EL (cell line): ENCODE measurements at places on chromosomes 16 and 17.

DNA sequence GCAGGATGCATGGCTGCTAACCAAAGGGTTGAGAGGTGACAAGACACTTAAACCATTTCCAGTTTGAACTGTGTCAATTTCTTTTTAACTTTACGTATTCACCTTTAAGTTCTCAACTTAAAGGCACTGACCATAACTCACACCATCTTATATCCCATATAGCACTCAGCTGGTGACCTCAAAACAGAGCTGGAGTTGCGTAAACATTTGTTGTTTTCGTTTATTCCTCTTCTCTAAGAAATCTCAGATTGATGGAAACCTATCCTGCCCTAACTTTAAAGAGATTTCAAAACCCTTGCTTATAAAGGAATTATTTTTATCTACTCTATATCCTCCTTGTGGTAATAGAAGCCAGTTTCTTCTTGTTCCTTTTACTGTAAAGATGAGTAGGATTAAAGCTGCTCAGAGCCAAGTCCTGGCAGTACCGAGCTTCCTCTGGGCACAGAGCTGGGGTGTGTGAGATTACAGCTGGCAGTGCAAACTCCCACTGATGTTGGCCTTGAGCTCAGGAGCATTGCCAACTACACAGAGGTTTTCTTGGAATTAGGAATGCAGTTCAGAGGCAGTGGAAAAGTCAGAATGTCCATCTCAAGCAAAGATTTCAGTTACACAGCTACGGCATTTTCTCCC, 1.3 kb downstream of the KCTD2 start:
- no peak for DNase-seq

DNA sequence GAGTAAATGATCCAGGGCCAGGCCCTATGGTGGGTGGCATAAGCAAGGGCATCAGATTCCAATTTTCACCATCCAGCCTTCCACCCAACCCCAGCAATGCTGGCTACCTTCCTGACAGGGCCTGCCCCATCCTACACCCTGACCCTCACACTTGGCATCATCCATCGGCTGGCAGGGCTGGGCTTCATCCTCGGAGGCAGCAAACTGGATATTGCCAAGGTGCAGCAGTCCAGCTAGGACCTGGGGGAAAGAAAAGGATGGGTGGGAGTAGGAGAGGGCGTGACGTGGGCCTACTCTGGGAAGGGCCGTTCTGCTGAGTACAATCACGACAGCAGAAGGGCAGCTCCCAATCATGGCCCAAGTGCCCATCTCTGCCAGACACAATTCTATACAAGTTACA, 23.5 kb downstream of the MYO19 start:
- DNase-seq, result no peak

GRCh38 chr16:22164482-22164881, 2.2 kb downstream of the SDR42E2 start:
- DNase-seq, result no peak

- no peak for DNase-seq
These were observed 339.0 kb upstream of the KIF2B start for GRCh38 chr17:53483704-53484103.

- DNase-seq, result peak; percentile 32
These were observed 491 bp downstream of the SLC25A19 start for GRCh38 chr17:75288770-75289114.

- no peak for DNase-seq
These were observed 21.7 kb upstream of the ERCC4 start for GRCh38 chr16:13898233-13898632.

- DNase-seq, result peak; percentile 74
These were observed 690 bp downstream of the RHOT1 start for GRCh38 chr17:32142857-32143526.

GRCh38 chr16:66318505-66318904, 48.0 kb upstream of the CDH5 start:
- DNase-seq, result no peak

- DNase-seq, result no peak
These were observed 69.9 kb downstream of the AKAP1 start for GRCh38 chr17:57154921-57155320.

DNA sequence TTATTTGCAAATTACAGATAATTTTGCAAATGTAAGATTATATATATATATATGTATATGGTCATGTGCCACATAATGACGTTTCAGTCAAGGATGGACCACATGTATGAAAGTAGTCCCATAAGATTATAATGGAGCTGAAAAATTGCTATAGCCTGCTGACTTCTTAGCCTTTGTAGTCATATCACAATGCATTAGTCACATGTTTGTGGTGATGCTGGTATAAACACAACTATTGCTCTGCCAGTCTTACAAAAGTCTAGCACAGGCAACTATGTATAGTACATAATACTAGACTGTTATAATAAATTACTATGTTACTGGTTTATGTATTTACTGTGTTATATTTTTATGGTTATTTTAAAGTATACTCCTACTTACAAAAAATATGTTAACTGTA, 444.3 kb downstream of the KCNJ2 start:
- no peak for DNase-seq
